ENCODE measurements at places on chromosomes 16 and 17.

DNA sequence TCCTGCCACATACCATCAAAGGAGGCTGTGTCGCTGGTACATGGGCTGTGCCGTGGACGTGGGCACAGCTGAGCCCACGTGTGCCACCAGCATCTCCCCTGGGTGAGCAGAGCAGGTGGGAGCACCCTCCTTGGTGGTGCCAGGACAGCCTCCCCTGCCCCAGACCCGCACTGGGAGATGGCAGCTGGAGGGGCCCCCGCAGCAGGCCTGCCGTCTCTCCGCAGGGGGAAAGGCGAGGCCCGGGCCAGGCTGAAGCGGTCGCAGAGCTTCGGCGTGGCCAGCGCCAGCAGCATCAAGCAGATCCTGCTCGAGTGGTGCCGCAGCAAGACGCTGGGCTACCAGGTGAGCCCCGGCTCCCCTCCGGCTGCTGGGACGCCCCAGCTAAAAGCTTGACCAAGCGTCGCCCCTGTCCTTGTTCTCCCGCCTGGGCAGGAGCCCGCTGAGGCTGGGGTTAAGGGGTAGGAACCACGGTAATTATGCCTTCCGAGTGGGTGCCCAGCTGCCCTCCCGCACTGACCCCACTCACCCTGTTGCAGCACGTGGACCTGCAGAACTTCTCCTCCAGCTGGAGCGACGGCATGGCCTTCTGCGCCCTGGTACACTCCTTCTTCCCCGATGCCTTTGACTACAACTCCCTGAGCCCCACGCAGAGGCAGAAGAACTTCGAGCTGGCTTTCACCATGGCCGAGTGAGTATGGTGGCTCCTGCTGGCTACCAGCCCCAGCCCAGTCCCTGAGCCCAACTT is 12.5 kb downstream of the SMTNL2 start:
- DNase-seq = no peak

DNA sequence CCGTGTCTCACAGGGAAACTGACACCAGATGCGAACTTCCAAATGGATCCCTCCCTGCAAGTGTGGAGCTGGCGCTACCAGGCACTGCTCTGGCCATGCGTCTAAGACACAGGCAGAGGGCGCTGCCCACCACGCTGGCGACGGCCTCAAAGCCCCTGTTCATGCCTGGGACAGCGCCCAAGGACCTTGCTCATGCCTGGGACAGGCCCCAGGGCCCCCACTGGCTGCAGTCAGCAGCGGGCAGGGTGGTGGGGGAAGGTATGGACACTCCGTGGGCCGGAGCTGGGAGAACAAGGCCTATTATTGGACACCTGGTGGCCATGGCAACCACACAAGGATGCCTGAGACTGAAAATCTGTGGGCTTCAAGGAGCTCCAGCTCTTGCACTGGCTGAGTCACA is 8.8 kb downstream of the ZG16B start:
- DNase-seq = peak; percentile 82

DNA sequence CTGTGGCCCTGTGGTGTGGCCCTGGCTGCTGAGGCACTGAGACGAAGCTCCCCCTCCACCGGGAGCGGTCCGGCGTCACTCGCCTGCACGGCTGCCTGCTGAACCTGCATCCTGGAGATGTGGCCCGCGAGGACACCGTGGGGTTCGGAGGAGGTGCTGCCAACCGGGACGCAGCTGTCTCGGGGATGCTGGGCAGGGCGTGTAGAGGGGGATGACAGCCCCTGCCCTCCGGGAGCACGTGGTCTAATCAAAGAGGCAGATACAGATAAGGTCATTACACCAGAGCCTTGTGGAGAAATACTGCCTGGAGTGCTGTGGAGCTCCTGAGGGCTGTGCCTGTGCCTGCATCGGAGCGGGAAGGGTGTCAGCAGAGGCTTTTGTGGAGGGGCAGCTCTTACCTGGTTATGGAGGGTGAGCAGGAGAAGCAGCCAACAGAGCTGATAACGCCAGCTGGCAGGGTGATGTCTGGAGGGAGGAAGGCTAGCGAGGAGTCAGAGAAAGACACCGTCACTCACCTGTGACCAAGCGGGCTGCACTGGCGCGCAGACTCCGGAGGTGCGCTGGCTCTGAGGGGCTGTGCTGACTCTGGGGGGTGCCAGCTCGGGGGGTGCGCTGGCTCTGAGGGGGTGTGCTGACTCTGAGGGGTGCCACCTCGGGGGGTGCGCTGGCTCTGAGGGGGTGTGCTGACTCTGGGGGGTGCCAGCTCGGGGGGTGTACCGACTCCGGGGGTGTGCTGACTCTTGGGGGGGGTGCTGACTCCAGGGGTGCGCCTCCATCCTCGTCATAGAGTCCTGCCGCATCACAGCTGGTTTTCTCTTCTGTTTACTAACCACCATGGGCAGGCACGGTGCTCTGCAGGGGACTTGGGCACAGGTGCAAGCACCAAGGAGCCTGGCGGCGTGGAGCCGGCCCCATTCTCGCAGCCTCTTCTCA is 104.7 kb upstream of the CHMP6 start:
- DNase-seq = no peak

GRCh38 chr16:65570261-65570660 is 448.4 kb upstream of the CDH11 start:
- peak; percentile 30 for DNase-seq
